ENCODE measurements at places on chromosomes 1 and 21.

DNA sequence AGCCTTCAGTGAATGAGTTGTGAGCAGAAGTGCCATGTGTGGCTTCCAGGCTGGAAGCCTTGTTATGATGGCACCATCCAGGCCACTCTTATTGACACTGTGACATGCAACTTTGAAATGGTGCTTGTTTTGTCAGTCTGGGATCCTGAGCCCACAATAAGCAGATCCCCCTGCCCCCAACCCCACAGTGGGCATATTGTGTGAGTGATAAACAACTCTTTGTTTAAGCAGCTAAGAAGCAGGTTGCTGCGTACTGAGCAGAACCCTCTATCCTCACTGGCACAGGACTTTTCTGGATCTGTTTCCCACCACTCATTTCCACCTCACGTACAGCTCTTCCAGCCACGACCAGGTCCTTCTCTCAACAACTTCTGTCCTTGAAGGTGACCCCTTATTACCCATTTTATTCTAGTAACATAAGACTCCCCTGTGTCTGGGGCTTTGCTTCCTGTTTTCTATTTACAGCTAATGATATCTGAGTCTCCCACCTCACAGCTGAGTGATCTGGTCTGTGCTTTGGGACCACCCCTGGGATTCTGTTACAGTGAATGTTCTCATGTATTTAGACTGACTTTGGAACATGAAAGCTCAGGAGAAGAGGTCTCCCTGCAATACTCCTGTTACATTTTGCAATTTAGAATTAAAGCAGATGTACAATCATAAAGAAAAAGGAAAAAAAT, 375.5 kb downstream of the PCP4 start:
- no peak for DNase-seq

GRCh38 chr1:30189818-30190500, 533.4 kb downstream of the MATN1 start:
- no peak for DNase-seq

DNA sequence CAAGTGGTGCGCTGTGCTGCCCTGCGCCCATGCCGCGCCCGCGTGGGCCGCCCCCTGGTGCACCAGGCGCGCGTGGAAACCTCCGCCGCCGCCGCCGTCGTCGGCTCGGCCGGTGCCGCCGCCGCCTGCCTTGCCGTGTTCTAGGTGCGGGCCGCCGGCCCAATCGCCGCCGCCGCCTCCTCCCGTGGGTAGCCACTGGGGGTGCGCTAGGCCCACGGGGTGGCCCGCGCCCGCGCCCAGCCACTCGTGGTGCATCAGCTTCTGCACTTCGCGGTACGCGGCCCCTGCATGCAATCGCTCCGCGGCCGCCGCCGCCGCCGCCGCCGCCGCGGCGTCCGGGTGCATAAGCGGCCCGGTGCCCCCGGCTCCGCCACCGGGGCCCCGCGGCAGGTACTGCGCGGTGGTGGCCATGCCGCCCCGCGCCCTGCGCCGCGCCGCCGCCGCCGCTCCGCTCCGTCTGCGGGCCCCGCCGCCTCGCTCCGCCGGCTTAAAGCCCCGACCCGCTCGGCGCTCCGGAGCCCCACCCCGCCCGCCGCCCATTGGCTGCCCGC, at the start of gene POU3F1:
TSS of gene POU3F1 (minus strand) at position 461 of the 551 bp plus-strand sequence. CDS start at position 411, 50 bp downstream.
- DNase-seq: no peak

- DNase-seq: peak; percentile 31
These were observed 15.1 kb downstream of the LCA5L start for GRCh38 chr21:39430457-39430856.

- DNase-seq: no peak
These were observed 63.6 kb upstream of the GJA5 start for GRCh38 chr1:147824001-147824400.

- peak; percentile 51 for DNase-seq
These were observed 145.1 kb downstream of the SIPA1L2 start for GRCh38 chr1:232484856-232485255.

DNA sequence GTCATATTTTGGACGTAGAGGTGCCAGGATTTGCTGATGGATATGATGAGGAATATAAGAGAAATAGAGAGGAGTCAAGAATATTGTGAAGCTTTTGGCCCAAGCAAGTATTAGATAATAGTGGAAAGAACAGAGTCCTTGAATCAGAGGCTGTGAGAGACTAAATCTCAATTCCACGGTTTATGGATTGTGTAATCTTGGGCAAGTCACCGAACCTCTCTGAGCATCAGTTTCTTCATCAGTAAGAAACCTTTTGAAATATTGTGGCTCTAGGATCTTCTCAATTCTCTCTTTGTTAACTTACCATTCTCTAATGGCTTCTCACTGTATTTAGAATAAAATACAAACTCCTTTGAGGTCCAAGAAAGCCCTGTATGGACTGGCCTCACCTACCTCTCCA, 77.6 kb downstream of the RPS6KA1 start:
- no peak for DNase-seq
